ENCODE measurements at places on chromosomes 5 and 9.

- no peak for DNase-seq
Observed at GRCh38 chr9:2745560-2746380, 28.5 kb downstream of the KCNV2 start.

- DNase-seq, result no peak
Observed at GRCh38 chr9:105051897-105052296, 123.9 kb upstream of the ABCA1 start.

DNA sequence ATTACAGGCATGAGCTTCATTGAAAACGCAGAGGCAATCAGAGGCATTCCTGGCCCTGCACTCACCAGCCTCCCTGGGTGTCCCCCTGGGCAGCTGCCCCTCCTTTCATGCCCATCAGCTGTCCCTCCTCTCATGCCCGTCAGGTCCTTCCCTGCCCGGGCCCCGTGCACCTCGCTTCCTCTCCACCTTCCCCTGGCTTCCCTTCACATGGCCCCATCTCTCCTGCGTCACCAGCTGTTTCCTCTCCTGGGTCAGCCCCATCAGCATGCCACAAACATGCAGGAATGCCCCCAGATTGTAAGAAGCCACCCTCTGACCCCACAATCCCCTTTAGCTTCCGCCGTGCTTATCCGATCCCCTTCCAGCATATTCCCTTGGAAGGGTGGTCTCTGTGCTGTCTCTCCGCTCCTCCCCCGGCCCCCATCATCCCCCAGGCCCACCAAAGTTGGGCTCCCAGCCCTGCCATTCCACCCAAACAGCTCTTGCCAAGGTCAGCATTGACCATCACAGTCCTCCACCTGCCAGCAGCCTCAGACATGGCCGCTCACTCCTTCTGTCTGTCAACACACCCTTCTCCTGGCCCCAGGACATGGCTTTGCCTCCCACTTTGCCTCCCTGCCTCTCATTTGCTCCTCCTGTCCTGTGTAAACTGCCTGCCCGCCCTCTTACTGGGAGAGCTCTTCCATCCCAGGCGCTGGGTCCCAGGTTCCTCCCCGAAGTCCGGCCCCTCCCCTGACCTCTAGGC lies 98.6 kb upstream of the IER5L start:
- no peak for DNase-seq

DNA sequence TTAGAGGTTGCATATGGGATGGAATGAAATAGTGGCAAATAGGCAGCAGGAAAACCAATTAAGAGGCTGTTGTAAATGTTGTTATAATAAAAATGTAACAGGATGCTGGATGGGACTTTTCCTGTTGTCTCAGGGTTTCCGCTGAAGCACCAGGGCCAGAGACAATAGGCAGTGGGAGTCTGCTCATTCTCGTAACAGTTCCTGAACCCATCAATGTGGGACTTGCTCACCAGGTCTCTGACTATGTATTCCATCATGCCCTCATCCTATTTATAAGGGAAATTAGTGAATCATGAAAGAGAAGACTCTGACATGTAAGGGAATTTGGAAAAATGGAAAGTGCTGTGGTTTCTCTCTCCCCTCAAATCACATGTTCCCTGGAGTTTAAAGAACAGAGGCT lies 23.5 kb upstream of the SSBP2 start:
- DNase-seq, result no peak

DNA sequence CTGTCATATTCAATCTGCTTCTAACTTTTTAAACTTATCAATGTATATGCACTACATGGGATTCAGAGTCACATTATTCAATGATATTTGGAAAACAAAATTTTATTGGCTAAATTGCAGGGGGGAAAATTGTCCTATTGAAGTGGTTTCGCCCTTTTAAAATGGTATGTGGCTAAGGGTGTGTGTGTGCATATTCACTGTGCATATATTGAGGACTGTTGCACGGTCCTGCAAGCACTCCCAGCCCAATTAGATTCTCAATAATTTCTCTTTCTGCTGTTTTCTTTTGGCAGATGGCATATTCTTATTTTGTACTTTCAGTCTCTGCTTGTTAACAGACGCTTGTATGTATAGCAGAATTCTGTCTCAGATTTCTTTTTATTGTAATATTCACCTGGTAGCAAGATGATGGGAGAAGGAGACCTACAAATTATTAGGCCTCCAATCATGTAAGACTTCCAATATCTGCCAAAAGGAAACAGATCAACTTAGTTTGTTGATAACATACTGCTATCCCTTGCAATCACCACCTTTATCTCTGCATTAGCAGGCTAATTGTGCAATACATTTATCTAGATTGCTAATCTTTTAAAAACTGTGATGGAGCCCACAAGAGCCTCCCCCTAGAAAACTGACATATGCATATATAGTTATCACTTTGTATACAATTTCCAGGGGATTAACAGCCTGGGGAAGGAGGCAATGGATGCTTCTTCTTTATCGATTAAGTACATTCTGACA lies 411.5 kb downstream of the PLK2 start:
- no peak for DNase-seq

DNA sequence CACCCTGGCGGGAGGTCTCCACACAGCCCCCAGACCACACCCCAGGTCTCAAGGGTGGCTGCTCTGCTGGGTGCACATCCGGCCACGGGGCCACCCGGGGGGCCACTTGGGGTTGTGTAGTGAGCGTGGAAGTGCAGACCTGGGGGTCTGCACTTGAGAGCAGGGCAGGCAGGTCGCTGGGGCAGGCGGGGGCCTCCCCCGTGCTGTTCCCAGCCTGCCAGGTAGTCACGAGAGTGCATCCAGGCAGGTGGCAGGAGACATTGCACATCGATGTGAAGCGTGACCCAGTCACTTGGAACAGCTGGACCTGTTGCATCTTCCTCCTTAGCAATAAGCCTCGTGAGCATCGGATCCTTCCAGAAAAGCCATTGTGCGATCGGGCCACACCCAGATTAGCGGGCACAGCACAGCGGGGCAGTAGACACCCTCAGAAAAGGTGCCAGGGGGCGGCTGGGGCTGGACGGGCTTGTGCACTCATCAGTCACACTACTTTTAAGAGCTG lies 4.8 kb upstream of the ENTPD8 start:
- DNase-seq, result no peak

GRCh38 chr5:171736976-171737891 lies 48.4 kb upstream of the SMIM23 start:
- DNase-seq, result no peak

DNA sequence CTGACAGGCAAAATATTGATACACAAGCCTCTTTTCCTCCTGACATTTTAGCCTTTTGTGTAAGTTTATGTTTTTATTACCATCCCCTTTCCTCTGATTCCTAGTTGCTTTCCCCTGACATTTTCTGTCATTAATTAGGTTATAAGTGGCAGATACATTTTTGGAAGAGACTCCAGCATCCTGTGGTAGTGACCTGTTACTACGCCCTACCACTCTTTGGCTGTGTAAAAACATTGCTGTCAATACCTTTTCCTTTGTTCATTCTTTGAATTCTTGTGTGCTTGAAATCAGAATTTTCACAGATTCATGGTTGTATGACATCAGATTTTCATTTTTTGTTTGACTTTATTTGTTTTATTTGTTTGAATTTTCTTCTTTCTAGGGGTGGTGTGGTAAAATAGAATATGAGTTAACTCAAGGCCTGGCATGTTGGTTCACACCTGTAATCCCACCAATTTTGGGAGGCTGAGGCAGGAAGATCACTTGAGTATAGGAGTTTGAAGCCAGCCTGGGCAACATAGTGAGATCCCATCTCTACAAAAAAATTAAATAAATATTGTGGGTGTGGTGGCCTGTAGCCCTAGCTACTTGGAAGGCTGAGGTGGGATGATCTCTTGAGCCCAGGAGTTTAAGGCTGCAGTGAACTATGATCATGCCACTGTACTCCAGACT lies 43.4 kb downstream of the UBE2R2 start:
- no peak for DNase-seq

GRCh38 chr5:110383231-110383630 lies 343.2 kb downstream of the TMEM232 start:
- no peak for DNase-seq

GRCh38 chr5:102832445-102832844 lies 77.3 kb downstream of the PAM start:
- DNase-seq, result no peak

DNA sequence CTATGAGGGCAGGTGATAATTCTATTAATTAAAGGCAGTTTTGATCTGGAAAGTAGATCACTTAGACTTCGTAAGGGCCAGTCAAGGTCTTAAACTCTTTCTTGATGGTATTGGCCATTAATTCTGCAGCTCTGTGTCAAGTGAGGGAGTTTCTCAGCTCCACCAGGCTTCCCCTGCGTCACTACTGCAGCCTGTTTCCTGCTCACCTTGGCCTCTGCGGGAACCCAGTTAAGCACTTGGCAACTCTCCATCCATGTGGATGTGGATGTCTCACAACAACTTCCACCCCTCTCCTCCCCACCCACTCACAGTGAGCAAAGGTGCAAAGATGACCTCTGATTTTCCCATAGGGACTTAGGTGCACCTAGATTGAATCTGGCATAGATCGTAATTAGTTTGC lies 191.6 kb downstream of the PLK2 start:
- no peak for DNase-seq

GRCh38 chr5:148976569-148977381 lies 86.1 kb downstream of the SH3TC2 start:
- no peak for DNase-seq

DNA sequence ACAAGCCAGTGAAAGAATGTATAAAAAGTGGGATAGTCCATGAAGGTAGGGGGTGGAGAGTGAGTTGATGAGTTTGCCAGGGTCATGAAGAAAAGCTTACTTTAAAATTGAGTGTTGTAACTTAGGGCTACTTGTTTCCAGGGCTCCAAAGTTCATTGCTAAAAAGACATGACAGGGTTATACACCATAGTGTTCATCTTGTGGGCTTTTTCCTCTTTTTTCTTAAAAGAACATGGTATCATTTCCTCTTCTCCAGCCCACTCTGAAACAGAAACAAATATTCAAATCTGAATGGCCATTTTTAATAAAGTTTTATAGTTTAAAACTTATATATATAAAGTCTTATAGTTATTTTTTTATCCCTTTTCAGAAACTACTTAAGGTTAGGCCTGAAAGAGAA lies 115.7 kb upstream of the SMC2 start:
- DNase-seq, result no peak

GRCh38 chr9:75988663-75989062 lies 98.2 kb downstream of the PCSK5 start:
- no peak for DNase-seq

DNA sequence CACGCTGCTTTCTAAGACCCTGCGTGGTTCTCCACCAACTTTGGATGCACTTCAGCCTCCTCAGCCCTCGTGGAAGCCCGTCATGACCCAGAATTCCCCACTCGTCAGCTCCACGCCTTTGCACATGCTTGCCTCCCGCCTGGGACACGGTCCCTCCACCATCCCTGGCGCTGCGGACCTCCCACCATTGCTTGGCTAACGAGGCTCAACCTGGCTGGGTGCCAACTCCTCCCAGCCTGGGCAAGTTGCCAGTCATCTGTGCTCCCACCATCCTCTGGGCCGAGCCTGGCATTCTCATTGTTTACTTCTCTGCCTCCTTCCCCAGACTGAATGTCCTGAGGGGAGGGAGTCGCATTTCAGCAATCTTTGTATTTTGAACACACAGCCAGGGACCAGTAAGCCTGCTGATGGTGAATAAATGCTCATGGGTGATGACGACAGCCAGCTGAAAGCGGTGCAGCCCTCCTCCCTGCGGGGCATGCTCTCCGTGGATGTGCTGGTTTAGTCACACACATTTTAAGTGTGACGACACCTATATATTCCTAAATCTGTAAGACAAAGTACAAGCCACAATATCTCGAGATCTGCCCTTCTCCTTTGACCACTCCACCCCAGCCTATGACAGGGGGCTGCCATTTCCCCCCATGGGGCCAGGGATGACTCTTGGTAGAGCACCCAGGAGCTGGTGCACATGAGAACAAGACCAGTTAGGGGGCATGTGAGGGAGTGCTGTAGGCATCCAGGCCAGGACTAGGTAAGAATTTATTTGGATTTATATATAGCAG lies 37.6 kb downstream of the ANKRD33B start:
- no peak for DNase-seq

- DNase-seq, result no peak
Observed at GRCh38 chr5:59608745-59609144, 284.8 kb downstream of the PDE4D start.

DNA sequence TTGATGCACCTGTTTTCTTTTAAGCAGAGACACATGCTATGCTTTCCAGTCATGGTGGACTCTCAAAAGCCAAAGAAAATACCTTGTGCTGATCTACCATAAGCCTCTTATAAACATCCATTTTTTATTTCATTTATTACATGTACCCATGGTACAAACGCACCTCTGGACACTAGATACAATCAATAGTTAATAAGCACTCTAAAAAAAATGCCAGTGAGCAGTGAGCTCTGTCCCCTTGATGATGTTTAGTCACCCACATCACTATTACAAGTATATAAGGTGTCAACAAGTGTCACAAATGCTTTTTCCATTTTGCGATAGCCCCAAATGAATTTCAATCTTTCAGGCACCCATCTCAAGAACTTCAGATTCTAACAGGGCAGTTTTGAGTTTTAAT lies 5.9 kb downstream of the KLF4 start:
- DNase-seq, result no peak

GRCh38 chr5:119453040-119453373 lies 710 bp downstream of the HSD17B4 start:
- no peak for DNase-seq

DNA sequence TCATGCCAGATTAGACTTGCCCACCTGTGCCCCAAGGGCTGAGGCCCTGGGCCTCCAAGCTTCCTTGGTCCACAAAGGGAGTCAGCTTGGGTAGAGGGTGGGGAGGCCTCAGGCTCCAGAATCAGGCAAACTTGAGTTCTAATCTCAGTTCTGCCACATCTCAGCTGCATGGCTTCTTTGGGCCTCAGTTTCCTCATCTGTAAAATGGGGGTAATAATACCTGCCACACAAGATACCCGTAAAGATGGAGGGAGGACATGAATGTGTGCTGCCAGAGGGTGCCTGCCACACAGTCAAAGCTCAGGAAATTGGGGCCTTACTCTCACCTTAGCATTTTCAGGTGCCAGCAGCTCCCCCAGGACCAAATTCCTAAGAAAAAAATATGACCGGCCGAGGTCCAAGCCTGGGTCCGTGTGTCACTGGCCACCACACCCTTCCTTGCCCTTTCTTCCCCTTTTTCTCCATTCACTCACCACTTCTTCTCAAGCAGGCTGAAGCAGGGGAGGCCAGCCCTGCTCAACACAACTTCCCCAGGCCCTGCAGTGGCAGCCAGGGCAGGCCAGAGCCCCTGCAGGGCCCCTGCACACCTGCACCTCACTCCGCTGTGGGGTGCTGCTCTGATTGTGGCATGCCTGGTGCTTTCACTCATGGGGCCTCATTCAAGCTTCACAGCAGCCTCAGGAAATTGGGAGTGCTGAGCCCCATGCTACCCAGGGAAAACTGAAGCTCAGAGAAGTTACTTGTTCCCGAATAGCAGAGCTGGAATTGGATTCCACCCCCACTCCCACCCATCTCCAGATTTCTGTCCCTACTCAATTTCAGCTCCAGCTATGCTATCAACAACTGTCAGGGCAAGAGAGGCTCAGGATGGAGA lies 3.9 kb downstream of the RGS14 start:
- no peak for DNase-seq
